ENCODE measurements at places on chromosomes 1 and 21.

DNA sequence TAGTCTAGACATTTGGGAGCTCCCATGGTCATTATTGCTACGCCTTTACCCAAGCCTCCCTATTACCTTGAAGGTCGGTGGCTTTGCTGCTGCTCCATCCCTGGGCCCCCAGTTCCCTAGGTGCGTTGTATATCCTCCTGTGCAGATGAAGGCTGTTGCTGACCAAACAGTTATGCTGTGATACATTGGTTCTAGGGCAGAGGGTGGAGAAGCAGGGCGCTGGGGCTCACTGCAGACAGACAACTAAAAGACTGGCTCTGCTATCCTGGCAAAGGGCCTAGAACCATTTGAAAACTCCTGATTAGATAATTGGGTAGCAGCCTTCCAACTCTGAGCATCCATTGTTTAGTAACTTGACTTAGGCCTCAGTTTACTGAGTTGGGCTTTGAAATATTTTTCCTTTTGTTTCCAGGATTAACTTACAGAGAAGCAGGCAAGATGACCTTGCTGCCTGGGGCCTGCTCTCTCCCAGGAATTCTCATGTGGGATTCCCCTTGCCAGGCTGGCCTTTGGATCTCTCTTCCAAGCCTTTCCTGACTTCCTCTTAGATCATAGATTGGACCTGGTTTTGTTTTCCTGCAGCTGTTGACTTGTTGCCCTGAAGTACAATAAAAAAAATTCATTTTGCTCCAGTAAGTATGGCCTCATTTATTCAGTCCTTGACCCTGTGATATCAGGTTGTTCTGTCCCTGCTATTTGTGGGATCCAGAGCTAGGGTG lies 15.5 kb downstream of the CHI3L2 start:
- DNase-seq: no peak

DNA sequence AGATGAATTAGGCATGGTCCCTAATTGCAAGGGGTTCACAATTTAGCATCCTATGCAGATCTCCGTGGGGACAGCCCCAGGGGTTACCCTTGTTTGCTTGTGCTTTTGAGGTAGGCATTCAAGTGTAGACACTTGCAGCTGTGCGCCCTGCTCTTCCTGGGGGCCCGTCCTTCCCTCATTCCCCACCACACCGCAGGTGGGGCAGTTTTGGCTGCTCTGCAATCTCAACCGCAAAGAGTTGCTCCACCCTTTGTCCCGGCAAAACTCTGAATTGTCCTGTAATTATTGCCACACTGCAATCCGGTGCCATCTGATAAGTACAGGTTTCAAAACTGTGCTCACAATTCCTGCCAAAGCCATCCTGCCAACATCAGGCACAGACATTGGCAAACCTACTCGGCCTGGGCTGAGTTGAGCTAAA lies 65.4 kb upstream of the LYST start:
- peak; percentile 45 for DNase-seq

- no peak for DNase-seq
Measured at GRCh38 chr1:205216588-205216987, 5.1 kb upstream of the DSTYK start.

GRCh38 chr1:244761279-244761678 lies 74.2 kb upstream of the COX20 start:
- DNase-seq: no peak

DNA sequence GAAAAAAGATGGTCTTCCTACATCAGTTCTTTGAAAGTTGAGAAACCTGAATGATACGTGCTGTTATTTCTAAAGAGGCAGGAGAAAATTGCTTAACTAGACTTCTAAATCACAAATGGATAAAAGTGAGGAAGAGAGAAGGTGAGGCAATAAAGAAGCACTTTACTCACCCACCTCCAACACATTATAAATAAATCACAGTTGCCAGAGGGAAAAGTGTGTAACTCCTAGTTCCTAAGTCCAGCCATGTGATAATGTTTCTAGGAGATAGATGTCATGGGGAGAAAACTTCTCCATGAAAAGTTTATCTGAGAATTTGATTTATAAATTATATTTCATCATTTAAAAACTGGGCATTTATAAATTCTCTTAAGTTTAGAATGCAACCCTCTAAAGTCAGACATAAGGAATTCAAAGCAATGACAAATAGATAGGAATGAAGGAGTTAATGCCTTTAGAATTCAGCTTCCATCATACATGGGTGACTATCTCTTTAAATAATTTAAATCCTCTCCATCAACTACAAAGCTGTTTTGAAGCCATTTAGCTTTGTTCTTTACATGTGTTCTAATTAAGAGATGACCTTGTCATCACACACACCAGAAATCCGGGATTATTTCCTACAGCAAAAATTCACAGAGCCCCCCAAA lies 60.0 kb downstream of the NRIP1 start:
- DNase-seq: no peak

DNA sequence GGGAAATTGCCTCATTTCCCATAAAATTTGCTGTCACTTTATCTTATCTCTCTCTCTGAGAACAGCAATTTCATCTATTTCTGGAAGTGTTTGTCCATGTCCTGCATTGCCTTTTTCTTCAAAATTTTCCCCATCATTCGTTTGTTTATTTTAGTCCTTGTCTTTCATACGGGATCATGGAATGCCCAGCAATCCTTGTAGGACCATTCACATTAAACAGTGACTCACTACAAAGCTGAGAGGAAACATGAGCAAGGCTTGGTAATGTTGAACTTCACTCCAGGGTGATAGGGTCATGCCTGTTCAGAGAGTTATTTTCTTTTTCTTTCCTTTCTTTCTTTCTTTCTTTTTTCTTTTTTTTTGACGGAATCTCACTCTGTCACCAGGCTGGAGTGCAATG lies 32.2 kb upstream of the HNRNPU start:
- DNase-seq: no peak

DNA sequence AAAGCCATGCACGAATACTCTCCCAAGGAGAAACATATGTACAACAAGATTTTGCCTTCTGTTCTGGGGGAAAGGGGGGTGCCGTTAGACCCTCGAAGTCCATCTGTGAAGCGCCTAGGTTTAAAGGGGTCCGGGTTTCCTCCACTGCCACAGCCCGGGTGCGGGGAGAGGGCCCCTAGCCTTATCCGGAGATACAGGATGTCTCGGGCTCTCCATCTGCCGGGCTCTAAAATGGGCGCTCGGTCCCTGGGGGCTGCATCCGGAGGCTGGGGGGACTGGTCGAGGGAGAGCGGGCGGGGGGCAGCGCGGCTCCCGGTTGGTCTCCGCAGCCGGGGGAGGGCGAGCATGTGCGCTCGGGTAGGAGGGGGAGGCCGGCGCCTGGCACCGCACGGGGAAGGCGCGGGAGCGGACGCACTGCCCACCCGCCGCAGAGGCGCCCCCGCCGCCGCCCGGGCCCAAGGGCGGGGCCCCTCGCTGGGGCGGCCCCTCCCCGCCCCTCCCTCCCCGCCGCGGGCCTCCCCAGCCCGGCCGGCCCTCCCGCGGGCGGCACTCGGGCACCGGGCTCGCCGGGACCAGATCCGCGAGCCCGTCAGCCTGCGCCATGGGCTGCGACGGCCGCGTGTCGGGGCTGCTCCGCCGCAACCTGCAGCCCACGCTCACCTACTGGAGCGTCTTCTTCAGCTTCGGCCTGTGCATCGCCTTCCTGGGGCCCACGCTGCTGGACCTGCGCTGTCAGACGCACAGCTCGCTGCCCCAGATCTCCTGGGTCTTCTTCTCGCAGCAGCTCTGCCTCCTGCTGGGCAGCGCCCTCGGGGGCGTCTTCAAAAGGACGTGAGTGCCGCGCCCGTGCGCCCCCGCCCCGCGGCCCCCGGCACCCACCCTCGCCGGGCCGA lies 63.1 kb downstream of the ELK4 start:
- peak; percentile 28 for DNase-seq

DNA sequence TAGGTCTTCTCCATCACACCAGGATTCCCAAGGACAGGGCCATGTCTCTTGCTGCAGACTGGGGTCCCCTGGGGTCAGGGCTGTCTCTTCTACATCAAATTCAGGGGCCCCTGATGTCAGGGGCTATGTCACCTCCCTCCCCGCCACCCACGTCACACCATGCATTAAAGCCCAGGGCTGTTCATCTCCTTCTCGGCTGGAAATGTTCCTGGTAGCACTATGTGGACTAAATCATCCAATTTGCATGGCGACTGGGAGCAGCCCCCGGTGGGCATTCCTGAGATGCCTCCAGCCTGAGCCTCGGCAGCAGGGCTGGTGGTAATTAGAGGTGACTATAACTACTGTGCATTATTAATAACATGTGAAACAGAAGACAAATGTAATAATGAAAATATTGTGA lies 151.7 kb upstream of the HMGB4 start:
- no peak for DNase-seq

- no peak for DNase-seq
Measured at GRCh38 chr1:68188060-68188538, 44.2 kb downstream of the WLS start.

- DNase-seq: peak; percentile 20
Measured at GRCh38 chr1:170665629-170666028, 1.7 kb downstream of the PRRX1 start.
